T-helper 1 cell treated with Interleukin-12 subunit alpha and Interleukin-12 subunit beta and Interleukin-4 antibody, amounts not matched to agents 30 ng/mL and 1 ng/mL, for 36 hours (primary cell): ENCODE measurements at places on chromosomes 11 and 22. TPM values are rescaled to one million over a fixed set of nuclear protein-coding genes. Genes with fewer than 3 reads are reported as not detected.

The TRIM34 gene
- total RNA-seq: 9.7 and 9.8 TPM in 2 replicates

The MMP7 gene
- total RNA-seq: not detected in 2 replicates

The C22orf42 gene
- not detected in 2 replicates for total RNA-seq

The RBFOX2 gene
- total RNA-seq: 0.83 and 1.1 TPM in 2 replicates

The ACER3 gene
- 13.3 and 13.7 TPM in 2 replicates for total RNA-seq
